ENCODE measurements at places on chromosomes 7 and 10. TPM values are rescaled to one million over a fixed set of nuclear protein-coding genes. Genes with fewer than 3 reads are reported as not detected.

DNA sequence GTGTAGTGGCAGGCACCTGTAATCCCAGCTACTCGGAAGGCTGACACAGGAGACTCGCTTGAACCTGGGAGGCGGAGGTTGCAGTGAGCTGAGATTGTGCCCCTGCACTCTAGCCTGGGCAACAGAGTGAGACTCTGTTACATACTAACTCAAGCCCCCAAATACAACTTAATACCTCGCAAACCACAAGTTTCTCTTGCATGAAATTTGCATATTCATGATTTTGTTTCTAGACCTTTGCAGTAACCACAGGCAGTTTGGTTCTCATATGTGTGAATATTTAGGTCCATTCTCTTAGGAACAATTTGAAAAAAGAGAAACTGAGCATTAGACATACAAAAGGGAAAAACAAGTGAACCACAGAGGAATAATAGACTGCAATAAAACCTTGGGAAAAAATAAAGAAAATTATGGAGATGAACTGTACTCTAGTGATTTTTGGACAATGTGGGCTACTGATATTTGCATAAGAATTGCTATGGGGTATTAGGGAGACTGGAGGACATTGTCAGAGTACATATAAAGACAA is 77.0 kb downstream of the ZNF277 start:
- no peak for DNase-seq

The MBL2 gene
- total RNA-seq, result not detected

GRCh38 chr10:110455446-110455845 is 42.3 kb upstream of the DUSP5 start:
- DNase-seq, result no peak

GRCh38 chr10:104331208-104331838 is 6.9 kb downstream of the ITPRIP start:
- peak; percentile 72 for DNase-seq

GRCh38 chr7:96299496-96299895 is 22.4 kb downstream of the SLC25A13 start:
- DNase-seq, result no peak

The MYO1G gene
- total RNA-seq, result 1.9 TPM

DNA sequence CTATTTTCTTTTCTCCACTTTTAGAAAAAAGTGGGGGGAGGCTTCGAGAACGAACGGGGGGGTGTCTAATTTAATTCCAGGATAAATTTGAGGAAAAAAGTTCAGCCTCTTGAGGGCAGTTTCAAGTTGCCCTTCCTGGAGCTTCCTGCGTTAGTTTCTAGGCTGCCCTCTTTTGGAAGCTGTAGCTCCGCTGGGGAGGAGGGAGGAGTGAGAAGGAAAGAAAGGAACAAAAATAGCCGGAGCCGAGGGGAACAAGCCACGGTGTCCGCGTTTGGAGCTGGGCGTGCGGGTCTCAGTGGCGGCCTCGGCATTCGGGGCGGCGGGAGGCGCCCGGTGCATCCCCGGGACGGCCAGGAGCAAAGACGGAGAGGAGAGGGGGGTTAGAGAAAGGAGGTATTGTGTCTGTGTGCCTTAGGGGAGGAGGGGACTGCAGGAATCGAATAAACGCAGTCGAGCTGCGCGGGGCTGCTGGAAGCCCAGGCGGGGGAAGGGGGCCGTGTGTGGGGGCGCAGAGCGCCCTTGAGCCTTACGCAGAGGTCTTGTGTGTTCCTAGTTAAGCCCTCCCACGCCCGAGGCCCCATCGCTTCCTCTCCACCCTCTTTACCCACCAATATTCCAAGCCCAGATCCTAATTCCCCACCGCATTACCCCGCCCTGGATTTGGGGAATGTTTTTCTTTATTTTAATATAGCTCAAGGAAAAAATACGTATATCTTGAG is 2.0 kb upstream of the TNRC18 start:
- DNase-seq, result peak; percentile 97

DNA sequence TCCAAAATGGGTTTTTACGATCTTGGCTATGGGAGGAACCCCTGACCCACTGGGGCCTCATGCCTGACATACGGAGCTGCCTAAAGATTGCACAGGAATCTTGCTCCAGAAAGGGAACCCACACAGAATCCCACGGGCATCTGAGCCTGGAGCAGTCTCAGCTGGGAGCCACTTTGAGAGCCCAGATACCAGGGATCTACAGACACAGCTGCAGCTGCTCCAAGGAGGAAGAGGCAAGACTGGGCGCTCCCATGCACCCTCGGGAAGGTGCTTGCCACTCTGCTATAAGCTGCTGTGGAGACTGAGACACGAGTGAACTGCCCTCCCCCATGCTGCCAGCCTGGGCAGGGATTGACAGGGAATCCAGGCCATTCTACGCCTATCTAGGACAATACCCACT is 202.5 kb downstream of the REEP3 start:
- DNase-seq, result no peak

DNA sequence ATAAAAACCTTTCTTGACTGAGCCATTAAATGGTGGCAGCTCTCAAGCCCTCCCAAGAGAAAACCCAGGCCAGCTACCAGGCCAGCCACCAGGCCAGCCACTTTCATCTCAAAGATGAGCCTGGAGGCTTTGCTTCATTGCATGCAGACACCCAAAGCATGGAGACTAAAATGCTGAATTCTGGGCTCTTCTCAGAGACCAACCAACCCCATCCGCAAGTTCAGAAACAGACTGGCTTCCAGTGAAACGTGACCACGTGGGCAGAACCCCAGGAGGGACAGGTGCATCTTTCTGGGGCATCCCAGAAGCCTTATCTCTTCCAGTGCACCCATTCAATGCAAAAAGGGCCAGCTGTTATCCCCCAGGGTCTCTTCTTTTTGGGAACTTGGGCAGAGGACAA is 20.9 kb downstream of the CHST15 start:
- DNase-seq, result no peak

DNA sequence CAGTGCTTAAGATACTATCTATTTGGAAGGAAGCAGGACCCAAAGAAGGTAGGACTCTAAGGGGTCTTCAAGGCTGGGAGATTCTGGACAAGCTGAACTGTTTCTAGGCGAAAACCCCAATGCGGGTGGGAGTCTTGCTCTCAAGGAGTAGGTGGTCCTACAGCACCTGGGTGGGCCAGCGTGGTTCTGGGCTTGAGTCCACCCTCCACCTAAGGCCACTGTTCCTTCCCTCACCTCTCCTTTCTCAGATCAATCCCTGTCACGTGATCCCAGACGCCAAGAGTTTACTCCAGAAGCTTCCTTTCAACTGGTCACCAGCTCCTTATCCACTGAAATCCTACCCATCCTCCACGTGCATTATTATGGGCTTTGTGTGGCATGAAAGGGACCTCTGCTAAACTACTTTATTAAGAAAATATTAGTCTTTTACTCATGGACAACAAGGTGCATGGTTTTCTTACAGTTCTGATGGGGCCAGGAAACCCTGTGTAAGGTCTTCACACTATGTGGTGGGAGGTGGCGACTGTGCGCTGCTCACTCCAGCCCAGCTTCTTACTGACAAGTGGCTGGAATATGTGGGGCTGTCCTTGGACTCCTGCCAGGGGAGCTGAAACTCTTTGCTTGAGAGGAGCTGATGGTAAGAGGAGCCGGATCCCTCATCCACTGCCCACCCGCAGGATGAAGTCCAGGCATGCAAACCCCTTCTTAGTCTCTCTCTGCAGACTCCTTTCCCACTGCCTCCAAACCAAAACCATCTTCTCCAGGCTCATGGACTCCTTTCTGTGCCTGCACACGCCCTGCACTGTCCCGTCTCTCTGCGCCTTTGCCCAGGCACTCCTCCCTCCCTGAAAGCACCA is 1.6 kb downstream of the ZNF746 start:
- peak; percentile 93 for DNase-seq

- DNase-seq, result peak; percentile 2
These were observed 612.2 kb upstream of the POM121L12 start for GRCh38 chr7:52423251-52423650.

DNA sequence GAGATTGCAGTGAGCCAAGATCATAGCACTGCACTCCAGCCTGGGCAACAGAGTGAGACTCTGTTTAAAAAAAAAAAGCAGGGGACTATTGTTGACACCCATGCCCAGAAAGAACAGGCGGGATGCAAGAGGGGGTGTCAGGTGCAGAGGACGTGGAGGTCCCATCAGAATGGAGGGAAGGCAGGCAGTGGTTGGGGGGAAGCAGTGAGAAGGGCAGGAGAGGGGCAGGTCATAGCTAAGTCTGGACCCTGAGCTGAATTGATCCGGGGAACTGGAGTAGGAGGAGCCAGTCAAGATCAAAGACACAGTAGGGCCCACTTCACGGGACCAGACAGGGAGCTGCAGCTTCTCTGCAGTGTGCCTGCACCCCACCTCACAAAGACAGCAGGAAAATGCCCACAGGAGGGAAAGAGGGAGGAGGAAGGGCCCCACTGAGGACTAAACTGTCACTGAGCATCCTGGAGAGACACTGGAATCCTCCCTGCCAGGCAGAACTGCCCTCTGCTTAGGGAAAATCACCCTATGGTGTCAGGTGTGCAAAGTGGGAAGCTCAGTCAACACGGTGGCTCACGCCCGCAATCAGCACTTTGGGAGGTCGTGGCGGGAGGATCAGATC is 27.3 kb upstream of the ECHDC3 start:
- no peak for DNase-seq

GRCh38 chr7:152162287-152162686 is 136.8 kb downstream of the GALNT11 start:
- DNase-seq, result no peak

DNA sequence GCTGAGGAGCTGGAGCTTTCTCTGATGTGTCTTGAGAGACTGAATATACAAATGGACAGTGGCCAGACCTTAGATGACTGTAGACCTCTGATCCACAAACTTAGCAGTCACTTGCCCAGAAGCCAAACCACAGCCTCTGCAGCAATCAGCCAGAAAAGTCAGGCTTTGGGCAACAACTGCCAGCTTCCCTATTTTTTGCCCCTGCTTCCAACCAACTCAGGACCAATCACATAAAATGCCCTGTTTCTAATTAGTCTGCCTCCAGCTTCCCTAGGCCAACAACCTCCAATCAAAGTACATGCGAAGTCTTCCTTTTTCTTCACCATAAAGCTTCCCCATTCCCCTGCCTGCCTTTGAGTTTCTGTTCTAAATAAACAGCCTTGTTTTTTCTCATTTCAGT is 37.8 kb upstream of the CACUL1 start:
- DNase-seq, result no peak

The PNLIP gene
- 1.8 TPM for total RNA-seq

DNA sequence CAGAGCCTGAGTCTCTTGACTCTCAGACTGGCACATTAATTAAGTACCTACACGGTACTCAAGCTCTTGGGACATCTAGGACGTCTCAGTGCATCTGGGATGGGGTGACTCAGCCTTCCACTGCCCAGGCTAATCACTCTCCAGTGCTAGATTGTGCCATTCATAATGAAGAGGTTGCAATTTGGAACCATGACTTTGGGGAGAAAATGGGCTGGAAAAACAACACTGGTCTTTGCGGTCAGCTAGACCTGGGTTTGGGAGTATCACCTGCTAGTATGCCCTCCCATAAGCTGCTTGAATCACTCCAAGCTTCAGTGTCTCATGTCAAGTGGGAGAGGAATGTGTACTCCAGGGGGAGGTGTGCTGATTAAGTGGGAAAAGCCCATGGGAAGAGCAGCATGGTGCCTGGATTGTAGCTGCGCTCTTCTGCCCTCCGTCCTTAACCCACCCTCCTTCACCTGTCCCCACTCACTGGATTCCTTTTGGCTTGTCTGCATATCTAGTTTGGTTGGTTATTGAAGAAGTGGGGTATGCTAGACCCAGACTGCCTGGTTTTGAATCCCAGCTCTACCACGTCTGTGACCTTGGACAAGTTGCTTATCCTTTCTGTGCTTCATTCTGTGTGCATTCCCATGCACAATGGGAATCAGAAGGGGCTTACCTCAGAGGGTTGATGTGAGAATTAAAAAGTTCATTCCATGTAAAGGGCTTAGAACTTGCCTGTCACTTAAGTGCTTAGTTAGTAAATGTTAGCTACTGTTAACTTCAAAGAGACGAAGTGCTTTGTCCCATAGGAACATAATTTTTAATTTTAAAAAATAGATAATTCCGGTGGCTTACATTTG is 3.8 kb downstream of the NFE2L3 start:
- DNase-seq, result no peak

Measured in tongue (tissue), 3 donors.